Right lung (tissue), 10 donors: ENCODE measurements at places on chromosomes 5 and 9. TPM values are rescaled to one million over a fixed set of nuclear protein-coding genes. Genes with fewer than 3 reads are reported as not detected.

GRCh38 chr9:20270161-20270560 lies 352.1 kb downstream of the MLLT3 start:
- DNase-seq, result no peak

Gene SLC6A18
- not detected for polyA plus RNA-seq

Gene SVEP1
- 25.9 TPM for polyA plus RNA-seq

GRCh38 chr9:21317956-21318923 lies 13.1 kb upstream of the IFNA5 start:
- peak; percentile 36 for DNase-seq

GRCh38 chr9:87036506-87036905 lies 89.2 kb upstream of the GAS1 start:
- no peak for DNase-seq
